Sigmoid colon (tissue), 7 donors: ENCODE measurements at places on chromosomes 4 and X. TPM values are rescaled to one million over a fixed set of nuclear protein-coding genes. Genes with fewer than 3 reads are reported as not detected.

Gene CC2D2A
- 50.4 TPM for total RNA-seq

- DNase-seq: no peak
Observed at GRCh38 chr4:75248770-75249407, 265.3 kb downstream of the RCHY1 start.

Gene EFHC2
- 2.7 TPM for total RNA-seq

GRCh38 chr4:161404346-161405110 lies 759.3 kb downstream of the FSTL5 start:
- DNase-seq: no peak

DNA sequence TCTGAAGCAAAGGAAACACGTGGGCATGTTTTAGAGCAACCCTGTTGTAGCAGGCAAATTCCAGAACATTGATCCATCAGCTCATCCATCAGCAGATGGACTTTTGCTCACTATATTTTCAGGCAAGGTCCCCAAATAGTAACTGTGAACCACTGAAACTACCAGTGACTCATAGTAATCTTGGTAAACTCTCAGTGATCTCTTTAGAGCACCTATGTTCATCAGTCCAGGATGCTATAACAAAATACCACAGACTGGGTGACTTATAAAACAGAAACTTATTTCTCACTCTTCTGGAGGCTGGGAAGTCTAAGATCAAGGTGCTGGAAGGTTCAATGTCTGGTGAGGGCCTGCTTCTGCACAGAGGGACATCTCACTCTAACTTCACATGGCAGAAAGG lies 28.9 kb upstream of the BTC start:
- DNase-seq: no peak

Gene SYTL4
- total RNA-seq: 32.8 TPM

GRCh38 chrX:8044947-8045346 lies 117.7 kb upstream of the PNPLA4 start:
- no peak for DNase-seq

Gene NSUN7
- total RNA-seq: 3.6 TPM

Gene NLRP2B
- total RNA-seq: 0.14 TPM

GRCh38 chrX:153626863-153627674 lies 19.9 kb upstream of the DUSP9 start:
- no peak for DNase-seq

Gene SCRG1
- total RNA-seq: 4.3 TPM

Gene RAB9B
- 11.4 TPM for total RNA-seq

Gene GLRB
- total RNA-seq: 14.5 TPM

Gene USP17L28
- not detected for total RNA-seq

Gene RPL39
- 6,858 TPM for total RNA-seq

Gene SPANXN3
- total RNA-seq: not detected
